ENCODE measurements at places on chromosomes 2 and 18. TPM values are rescaled to one million over a fixed set of nuclear protein-coding genes. Genes with fewer than 3 reads are reported as not detected.
A peak's percentile ranks its signal among the peaks of the same experiment; 100 is the strongest.

The DPP10 gene
- polyA plus RNA-seq = 9.8 TPM

The TEKT4 gene
- 0.25 TPM for polyA plus RNA-seq

The GPR55 gene
- polyA plus RNA-seq = 0.20 TPM

GRCh38 chr2:113981404-113982134, 91.7 kb downstream of the ACTR3 start:
- DNase-seq = no peak

The FAM210A gene
- 23.5 TPM for polyA plus RNA-seq

GRCh38 chr2:41853427-41854191, 194.2 kb upstream of the PKDCC start:
- DNase-seq = no peak

DNA sequence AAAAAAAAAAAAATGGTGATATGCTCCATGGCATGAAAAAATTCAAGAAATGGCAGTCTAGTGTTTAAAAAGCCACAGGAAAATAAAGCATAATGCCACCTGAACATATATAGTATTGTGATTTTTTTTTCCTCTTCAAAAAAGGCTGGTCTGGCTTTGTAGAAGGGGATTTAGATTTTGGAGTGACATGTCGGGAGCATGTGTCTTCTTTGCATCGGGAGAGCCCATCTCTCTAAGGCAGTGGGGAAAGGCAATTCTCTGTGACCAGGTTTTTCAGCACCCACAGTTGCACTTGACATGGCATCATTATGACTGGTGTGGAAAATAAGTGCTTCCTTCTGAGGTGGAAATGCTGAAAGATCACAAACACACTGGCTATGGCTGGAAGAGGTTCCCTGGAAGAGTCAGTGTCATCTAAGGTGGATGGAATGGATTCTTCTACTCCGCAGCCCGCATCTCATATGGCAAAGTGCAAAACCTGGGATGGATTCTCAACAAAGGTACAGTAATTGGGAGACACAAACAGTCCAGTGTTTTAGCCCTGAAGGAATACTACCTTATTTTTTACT, 172.5 kb downstream of the AGAP1 start:
- peak; percentile 80 for DNase-seq

DNA sequence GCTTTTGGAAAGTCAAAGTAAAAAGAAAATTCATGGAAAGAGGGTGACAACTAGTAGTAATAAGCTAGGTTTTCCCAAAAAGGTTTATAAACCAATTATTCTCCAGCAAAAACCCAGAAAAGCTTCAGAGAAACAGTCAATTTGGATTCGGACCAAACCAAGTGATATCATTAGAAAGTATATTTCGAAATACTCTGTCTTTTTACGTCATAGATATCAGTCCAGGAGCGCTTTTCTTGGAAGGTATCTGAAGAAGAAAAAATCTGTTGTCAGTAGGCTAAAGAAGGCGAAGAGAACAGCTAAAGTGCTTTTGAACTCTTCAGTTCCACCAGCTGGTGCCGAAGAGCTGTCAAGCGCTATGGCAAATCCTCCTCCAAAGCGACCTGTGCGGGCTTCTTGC, 36.6 kb downstream of the ZDBF2 start:
- DNase-seq = no peak

DNA sequence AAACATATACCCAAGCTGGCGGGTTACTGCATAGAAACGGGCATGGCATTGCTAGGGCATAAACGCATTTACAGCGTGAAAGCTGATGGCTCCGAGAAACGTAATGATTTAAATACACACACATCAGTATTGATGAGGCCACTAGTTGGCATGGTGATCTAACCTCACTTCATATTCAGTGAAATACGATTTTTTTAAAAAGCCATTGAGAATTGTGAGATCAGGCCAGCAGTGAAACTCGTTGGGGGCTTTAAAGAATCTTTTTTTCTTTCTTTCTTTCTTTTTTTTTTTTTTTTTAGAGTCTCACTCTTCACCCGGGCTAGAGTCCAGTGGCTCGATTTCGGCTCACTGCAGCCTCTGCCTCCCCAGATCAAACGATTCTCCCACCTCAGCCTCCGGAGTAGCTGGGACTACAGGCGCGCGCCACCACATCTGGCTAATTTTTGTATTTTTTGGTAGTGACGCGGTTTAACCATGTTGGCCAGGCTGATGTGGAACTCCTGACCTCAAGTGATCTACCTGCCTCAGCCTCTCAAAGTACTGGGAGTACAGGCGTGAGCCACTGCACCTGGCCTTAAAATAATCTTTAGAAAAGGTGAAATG, 2.4 kb upstream of the SMAD7 start:
- no peak for DNase-seq

- no peak for DNase-seq
Measured at GRCh38 chr2:136985044-136985443, 219.7 kb downstream of the THSD7B start.

The CAVIN2 gene
- 43.0 TPM for polyA plus RNA-seq

DNA sequence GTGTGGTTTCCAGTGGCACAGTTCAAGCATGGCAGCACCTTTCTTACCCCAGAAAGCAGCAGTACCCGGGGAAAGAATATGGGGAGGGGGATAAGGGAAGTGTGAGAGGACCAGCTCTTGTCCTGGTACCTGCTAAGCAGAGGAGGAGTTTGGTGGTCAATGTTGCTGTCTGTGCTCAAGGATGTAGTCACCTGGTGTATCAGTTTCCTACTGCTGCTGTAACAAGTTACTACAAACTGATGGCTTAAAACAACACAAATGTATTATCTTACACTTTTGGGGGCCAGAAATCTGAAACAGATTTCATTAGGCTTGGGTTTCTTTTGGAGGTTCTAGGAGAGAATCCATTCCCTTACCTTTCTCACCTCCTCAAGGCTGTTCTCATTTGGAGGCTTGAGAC, 77.5 kb downstream of the VSNL1 start:
- no peak for DNase-seq

The DGKD gene
- 27.3 TPM for polyA plus RNA-seq

DNA sequence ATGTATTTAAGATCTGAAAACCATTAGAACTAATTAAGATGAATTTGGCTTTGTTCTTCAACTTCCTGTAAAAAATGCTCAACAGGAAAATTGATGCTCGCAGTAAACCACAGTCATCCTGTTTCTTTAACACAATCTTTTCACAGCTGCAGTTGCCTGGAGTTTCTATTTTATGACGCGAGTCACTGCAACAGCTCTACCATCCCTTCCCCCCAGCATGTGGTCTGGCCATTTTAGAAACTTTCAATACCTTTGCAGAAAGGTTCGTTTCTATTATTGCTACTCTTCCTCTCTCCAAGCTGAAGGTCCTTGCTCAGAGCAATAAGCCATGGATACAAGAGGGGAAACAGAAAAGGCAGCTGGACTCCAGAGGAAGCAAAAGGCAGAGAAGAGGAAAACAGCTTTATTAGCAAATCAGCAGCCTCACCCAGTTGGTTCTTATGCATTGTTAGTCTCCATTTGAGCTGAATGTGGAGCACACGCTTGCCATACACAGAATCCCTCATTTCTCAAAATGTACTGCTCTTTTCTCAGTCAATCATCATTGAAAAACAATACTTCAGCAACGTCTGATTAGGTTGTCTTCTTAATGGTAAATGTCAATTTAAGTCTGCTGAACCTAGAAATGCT, 3.9 kb downstream of the WIPF1 start:
- peak; percentile 46 for DNase-seq

GRCh38 chr2:176237456-176237855, 31.8 kb upstream of the MTX2 start:
- DNase-seq = no peak
